ENCODE measurements at places on chromosomes 12 and 14.
A peak's percentile ranks its signal among the peaks of the same experiment; 100 is the strongest.

- no peak for DNase-seq
Observed at GRCh38 chr14:34671716-34672115, 41.8 kb upstream of the SNX6 start.

GRCh38 chr12:15701206-15701605 lies 88.0 kb downstream of the EPS8 start:
- DNase-seq, result no peak

- no peak for DNase-seq
Observed at GRCh38 chr12:114740448-114740847, 56.5 kb upstream of the TBX3 start.

DNA sequence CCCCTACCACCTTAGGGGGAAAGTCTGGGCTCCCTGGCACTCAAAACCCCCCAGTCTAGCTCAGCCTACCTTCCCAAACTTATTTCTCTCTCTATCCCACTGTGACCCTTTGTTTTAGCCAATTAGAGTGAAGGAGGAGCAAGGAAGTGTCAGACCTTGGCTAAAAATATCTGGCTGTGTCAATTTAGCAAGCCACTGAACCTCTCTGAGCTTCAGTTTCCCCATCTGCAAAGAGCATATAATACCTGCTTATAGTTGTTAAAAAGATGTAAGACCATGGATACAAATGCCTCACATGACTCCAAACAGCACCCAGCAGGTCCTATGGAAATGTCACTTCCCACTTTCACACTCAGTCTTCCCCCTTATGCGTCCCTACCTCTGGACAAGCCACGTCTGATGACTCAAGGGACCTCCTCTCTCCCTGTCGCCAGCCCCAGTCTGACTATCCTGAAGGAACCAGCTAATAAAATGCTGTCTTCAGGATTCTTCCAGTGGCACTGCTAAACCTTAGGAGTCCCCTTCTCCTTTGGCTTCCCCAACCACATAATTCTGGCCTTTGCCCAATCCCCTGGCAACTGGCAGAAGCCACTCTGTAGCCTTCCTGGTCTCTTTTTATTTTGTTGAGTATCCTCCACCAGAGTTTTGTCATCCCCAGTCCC lies 19.3 kb downstream of the FOXN3 start:
- DNase-seq, result no peak

DNA sequence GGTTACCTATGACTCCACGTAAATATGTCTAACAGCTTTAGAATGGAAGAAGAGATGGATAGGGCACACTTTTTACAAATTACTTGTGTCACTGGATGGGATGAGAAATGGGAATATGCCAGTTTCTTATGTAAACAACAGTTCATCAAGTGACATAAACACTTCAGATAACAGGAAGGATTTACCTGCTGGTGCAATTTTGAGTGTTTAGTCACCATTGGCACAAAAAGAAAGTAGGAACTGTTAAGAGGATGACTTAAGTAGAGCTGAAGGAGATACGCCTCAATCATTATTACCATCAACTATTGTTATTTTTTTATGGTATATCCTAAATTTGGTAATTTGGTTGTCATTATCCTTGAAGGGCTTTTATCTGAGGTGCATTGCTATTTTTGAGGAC lies 83.2 kb downstream of the RMST start:
- DNase-seq, result no peak

DNA sequence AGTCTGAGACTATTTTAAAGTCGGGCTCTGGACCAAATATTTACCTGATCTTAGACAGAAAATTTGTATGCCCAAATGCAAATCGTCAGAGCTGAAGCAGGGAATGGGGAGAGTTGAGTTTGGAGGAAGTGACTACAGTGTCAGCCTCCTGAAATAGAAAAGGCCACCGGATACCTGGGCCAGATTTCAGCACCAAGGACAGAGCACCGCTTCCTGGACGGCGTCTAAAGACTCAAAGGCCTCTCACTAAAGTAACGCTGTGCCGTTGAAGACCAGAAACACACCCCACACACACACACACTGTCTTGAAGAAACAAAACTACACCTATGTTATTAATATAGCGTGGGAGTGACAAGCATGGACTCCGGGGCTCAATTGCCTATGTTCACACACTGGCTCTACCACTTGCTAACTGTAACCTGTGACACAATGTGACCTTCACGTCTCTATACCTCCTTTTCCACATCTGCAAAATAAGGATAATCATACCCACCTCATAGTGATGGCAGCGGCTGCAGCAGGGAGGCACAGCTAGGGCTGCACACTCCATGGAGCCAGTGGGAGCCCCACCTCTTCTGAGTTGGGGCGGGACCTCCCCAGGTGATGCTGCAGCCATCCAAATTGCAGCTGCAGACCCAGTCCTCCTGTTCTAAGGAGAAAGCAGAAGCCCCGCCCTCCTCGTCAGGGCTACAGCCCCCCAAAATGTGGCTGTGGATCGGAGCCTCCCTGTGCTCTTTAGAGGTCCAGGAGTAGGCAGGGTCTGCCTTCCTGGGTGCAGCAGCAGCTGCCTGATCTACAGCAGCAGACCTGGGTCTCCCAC lies 35.6 kb downstream of the KRT76 start:
- DNase-seq, result peak; percentile 33

GRCh38 chr14:92998946-92999345 lies 76.0 kb downstream of the CHGA start:
- DNase-seq, result no peak

GRCh38 chr12:16562921-16563320 lies 43.0 kb downstream of the LMO3 start:
- no peak for DNase-seq

DNA sequence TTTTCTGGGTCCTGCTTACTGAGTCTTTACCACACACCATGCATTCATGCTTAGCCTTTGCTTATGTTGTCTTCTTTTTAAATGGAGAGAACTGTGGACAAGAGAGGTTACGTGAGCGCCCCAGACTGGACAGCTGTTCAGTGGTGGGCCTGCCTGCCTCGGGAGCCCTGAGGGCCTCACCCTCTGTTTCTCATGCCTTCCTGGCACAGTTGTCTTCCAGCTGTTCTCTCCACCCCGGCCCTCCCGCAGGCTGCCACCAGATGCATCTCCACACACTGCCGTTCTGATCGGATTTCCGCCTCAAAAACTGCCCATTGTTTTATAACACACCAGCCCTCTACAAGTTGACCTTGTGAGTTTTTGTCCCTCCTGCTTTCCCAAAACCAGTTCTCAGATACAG lies 100.8 kb downstream of the SAMD4A start:
- no peak for DNase-seq

- no peak for DNase-seq
Observed at GRCh38 chr14:39050389-39050788, 52.6 kb downstream of the SEC23A start.

- DNase-seq, result no peak
Observed at GRCh38 chr12:30926243-30927221, at the start of gene TSPAN11. Gene TSPAN11, plus strand, starts transcription at chr12:30926748. Its CDS starts 27,244 bp downstream, at chr12:30953992.

DNA sequence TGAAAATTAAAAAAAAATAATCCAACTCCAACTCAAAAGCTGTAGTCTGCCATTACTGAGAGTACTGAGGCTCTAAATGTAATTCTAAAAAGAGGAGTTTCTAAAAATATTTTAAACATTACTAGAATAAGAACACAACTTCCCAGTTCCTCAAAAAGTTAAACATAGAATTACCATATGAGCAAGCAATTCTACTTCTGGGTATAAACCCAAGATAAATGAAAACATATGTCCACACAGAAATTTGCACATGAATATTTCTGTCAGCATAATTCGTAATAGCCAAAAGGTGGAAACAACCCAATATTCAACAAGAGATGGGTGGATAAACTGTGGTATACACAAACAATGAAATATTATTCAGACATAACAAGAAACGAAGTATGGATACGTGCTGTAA lies 15.0 kb upstream of the NR2C1 start:
- DNase-seq, result no peak

Data from germinal center (tissue), 1 donor.